ENCODE measurements at places on chromosomes 2 and 18.

DNA sequence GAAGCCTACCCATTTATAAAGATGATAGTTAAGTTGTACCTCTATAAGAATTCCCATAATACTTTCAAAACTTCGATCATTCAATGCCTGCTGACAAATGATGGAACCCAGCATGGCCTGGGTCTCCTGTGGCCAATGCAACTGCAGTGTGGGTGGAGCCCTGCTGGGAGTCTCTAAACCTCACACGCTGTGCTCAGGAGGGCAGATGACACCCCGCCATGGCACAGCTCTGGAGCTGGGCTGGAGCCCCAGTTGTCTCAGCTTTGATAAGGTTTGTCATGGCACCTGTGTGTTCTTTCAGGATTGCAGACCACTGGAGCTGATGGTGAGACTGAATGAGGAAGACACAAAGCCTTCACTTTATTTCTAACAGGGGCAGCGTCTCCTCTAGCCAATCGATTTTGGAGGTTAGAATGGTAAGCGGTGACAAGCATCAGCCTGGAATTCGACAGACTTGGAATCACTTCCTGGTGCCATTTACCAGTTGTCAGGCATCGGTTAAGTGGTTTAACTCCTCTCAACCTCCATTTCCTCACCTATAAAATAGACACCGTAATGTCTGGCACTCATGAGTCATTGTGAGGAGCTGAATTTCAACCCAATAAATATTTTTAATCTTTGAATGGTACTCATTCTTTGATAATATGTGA, 383.6 kb upstream of the SALL3 start:
- DNase-seq: no peak

- DNase-seq: no peak
These were observed 22.1 kb downstream of the SERPINE2 start for GRCh38 chr2:224016963-224017362.

GRCh38 chr2:96163768-96164429, 18.7 kb upstream of the DUSP2 start:
- DNase-seq: no peak

GRCh38 chr18:13530033-13530878, 196.1 kb downstream of the FAM210A start:
- DNase-seq: no peak

DNA sequence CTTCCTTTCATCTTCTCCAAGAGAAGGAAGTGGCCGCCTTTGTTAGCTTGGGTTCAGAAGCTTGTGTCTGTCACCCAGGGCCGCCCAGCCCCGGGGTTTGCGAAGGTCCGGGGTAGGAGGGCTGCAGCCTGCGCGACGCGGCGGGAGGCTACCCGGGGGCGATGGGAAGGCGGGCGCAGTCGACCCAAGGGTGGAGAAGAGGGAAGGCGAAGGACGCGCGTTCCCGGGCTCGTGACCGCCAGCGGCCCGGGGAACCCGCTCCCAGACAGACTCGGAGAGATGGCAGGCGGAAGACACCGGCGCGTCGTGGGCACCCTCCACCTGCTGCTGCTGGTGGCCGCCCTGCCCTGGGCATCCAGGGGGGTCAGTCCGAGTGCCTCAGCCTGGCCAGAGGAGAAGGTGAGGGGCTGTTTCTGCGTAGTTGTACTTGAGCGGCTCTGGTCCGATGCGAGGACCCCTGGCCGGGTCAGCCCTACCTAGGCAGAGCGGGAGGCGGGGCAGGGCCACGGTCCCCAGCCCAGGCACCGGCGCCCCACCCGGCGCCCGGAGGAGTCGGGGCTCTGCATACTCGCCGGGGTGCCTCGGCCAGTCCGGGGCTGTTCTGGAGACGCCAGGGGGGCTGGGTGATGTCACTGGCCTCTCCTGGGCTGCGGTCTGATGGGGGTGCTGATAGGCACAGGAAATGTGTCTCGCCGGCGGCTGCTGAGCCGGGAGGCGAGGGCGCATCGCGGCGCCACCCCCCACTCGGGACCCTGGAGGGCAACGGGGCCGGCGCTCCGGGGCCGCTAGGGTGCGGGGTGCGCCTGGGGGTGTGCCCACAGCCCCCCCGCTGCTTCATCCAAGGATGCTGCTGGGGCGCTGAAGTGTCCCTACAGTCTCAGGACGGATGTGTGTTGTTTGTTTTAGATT, at the start of gene QPCT:
Gene QPCT, plus strand, starts transcription at position 178 of the 909 bp plus-strand sequence. Its CDS starts 102 bp downstream, at position 280.
- no peak for DNase-seq

DNA sequence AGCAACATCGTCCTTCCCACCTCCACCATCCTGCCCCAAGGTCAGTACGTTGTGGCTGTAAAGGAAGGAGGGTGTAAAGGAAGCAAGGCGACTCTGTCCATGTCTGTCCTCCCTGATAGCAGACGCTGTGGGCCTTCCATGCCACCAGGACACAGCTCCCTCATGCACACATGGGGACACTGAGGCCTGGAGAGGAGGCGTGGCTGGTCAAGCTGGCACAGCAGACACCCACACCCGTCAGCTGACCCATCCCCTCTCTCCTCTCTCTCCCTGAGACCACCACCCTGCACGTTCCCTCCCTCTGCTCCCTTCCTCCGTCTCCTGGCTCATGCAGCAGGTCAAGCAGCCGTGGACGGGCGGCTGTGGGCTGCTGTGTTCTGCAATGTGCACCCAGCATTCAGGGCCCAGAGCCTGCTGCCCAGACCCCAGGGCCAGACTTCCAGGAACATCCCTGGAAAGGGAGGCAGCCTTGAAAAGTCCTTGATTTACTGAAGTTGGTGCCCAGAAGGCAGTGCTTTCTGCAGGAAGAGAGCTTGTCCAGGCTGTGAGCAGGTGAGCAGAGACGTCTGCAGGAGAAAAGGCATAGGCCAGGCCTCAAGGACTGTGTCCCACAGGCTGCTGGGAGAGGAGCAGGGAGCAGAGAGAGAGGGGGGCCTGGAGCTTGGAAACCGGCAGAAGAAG, 133.6 kb downstream of the DDX1 start:
- no peak for DNase-seq

GRCh38 chr2:7785700-7786099, 868.5 kb downstream of the RNF144A start:
- no peak for DNase-seq

DNA sequence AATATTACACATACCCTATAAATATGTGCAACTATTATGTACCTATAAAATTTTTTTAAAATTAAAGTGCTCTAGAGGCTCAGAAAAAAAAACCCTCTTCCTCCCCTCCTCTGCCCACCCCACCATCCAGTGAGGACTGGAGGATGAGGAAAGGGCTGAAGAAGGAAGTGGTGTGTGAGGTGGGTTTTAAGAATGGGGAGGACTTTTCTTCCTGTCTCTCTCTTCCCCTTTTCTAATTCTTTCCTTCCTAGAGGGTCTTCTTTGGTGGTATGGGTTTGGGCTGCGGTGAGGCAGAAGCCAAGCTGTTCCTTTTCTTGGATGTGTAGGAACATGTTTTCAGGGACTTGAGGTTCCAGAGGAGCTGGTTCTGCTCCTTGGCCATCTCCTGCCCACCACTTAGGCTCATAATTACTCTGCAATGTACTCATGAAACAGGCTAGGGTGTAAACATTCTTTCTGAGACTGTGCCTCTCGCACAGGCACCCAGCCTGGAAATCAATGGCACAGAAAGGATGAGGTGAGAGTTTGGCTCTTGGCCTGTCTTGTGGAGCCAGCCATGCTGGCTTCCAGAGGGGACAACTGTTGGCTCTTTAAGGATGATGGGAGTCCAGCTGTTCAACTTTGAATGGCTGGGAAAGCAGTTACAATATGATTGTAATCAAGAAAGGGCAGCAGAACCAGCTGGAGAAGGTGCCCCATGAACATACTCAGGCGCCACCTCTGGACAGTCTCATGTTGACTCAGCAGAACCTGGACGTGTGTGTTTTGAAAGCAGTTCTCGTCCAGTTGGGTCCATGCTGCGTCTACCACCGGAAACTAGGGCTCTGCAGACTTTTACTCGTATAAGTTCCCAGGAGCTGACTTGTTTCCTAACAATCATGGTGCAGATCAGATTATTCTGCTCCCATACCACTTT, 38.3 kb downstream of the IL1RL2 start:
- no peak for DNase-seq

DNA sequence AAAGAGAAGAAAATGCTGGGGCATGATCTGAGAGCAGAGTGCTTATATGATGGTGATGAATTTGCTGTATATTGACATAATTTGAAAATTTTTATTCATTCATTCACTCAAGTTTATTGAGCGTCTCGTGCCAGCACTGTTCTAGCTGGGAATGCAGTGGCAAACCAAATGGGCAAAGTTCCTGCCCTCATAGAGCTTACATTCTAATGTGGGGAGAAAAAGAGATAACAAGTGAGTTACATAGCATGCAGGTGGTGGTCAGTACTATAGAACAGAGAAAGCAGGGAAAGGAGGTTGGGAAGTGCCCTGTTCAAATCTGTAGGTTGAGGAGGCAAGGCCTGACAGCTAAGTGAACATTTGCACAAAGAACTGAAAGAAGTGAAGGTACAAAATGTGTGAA, 4.3 kb downstream of the CEP192 start:
- no peak for DNase-seq

DNA sequence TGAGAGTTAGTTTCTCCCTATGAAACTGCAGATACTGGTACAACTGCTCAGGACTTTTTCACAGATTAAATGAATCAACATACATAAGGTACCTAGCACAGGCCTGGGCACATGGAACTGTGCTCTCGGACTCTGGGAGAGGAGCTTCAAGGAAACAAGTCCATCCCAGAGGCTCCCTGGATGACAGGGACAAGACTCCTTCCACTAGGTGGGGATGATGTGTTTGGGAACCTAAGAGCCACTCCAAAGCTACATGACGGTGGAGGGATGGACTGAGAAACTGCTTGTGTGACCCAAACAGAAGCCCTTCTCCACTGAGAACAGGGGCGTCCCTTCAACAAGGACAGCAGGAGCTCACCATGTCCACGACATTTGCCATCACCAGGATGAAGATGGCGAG, 37.1 kb downstream of the CENPO start:
- no peak for DNase-seq

- DNase-seq: no peak
These were observed 593.2 kb upstream of the ZNF804A start for GRCh38 chr2:184004948-184005672.

- DNase-seq: no peak
These were observed 321.8 kb downstream of the ZEB2 start for GRCh38 chr2:144198116-144198515.

- no peak for DNase-seq
These were observed 861.7 kb downstream of the SLC4A3 start for GRCh38 chr2:220489121-220489520.

- no peak for DNase-seq
These were observed 651.3 kb downstream of the DCDC2C start for GRCh38 chr2:4354678-4355077.

- DNase-seq: no peak
These were observed 422.6 kb upstream of the ID2 start for GRCh38 chr2:8259106-8259840.

DNA sequence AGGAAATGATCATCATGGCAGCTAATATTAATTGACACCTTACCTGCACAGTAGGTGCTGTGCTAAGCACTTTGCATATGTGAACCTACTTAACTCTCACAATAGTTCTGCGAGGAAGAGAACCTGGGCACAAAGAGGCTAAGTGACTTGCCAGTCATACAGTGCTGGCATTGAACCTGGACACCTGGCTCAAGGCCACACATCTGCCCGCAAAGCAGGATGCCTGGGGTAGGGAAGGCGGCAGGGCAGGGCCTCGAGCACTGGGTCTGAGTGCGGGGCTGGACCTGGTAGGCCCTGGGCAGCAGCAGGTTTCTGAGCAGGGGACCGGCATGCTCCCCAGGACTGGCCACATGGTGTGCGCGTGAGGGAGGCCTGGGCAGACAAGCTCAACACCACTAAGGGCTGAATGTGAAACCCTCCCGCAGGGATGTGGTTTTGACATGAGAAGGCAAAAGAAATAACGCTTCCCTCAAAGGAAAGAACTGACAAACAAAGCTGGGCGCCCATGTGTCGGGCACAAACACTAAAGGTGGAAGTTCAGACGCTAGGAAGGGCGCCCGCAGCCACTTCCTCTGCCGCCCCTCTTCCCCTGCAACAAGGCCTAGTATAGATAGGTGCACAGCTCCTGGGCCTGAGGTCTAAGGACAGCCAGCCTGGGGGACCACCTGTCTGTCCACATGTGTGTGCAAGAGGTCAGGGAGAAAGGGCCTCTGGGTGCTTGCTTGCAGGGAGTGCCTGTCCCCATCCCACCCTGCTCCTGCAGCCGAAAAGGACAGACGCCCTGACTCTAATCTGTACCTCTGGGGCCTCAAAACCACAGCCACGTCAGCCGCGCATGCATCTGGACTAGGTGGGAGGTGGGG, 92.5 kb downstream of the ZFP36L2 start:
- no peak for DNase-seq

- DNase-seq: no peak
These were observed 14.4 kb upstream of the FHL2 start for GRCh38 chr2:105413206-105413605.

DNA sequence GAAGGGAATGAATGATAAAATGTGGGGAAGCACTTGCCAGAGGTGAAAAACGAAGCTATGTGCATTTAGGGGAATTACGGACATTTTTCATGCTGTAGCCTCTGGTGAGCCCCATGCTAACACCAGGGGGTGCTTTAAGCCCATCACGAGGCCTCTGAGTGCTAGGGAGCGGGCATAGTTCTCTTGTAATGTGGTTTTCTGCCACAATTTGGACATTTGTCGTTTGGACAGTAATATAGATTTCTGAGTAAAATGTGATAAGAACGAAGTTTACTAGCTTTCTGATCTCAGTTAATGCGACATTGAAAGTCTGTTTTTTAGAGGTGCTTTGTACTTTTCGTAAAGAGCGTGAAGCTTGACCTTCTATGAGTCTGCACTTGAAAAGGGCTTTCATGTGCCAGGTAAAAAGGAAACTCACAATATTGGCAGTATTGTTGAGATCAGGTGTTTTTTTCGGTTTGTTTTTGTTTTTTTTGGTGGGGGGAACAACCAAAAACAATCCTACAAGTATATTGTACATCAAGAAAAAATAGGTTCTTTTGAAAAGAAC, 50.6 kb downstream of the TRAF3IP1 start:
- DNase-seq: no peak

GRCh38 chr18:813172-814071, 1.4 kb upstream of the YES1 start:
- no peak for DNase-seq

- DNase-seq: no peak
These were observed 1.9 kb downstream of the CHRNG start for GRCh38 chr2:232541195-232541960.

DNA sequence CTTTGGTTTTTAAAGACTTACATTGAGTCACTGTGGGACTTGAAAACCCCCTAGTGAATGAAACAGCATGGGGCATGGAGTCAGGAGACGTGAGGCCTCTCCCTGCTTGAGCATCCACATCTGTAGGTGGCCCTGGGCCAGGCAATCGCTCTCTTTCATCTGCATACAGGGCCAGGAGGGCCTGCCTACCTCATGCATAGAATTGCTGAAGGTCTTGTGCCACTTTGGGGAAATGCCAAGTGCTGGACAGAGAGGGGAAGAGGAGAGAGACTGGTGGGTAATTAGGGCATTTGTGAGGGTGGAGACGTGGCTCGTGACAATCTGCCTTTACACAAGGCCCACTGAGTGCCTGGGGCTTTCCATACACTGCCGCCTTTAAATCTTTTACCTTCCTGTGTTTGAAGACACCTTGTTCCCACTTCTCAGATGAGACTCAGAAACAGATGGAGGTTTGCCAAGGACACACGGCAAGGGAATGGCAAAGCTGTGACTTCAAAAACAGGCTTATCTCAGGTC, 322.2 kb upstream of the HS6ST1 start:
- no peak for DNase-seq

Data from NCI-H1048 (cell line).